NCI-H2029 treated with DMSO at 0.1 percent for 48 hours (cell line): ENCODE measurements at places on chromosomes 1 and 21.

GRCh38 chr1:189237008-189237407, 1240.7 kb downstream of the BRINP3 start:
- DNase-seq, result peak; percentile 38

- no peak for DNase-seq
Observed at GRCh38 chr1:206442101-206442500, 28.2 kb upstream of the IKBKE start.

- no peak for DNase-seq
Observed at GRCh38 chr1:30039354-30040080, 683.9 kb downstream of the MATN1 start.

DNA sequence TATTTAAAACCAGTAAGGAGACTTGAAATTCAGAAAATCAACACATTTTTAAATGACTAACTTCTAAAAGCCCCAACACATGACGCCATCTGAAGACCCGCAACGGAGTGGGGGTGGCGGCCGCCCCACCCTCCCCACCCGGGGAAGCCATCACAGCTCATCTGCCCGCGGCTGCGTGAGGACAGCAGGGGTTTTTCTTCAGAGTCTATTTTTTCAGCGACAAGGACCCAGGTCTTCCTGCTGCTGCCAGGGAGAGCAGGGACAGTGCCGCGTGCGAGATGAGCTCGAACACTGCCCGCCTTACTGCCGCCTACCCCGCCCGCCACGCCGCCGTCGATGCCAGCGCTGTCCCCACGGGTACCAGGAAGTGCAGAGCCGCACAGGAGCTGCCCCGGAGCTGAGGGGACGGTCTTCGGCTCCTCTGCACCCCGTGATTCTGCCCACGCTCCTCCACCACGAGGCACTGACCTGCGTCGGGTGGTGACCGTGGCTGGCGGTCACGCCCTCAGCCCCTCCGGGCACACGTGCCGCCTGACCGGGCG, 79.0 kb downstream of the SKI start:
- DNase-seq, result no peak

DNA sequence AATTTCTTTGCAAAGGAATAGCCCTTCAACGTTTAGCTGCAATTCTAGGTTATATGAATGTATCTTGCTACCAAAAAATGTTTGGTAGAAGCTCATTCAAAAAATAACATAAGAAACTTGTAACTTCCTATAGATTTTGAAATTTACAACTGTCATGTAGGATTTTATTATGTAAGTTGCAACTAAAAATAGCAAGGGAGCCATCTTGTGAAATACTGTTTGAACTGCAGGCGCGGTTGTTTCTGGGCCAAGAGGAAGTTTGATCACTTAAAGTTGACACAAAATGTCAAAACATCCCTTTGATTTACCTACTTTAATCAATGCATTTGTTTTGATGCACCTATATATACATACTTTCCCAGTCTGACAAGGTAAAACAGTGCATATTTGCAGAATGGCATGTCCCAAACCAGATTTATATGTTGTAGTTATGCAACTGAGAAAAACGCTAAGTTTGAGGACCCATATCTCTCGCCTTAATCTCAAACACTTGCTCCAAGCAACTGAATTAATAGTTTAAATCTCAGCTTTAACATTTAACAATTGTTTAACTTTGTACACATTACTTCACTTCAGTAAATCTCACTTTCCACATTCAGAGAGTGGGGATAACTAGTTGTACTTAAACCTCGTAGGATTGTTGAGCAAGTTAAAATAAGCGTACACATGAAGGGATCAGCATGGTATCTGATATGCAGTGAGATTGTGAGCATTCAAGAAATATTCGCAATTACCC, 63.9 kb downstream of the KCNK2 start:
- no peak for DNase-seq

GRCh38 chr1:98797506-98797905, 136.0 kb downstream of the SNX7 start:
- no peak for DNase-seq

- no peak for DNase-seq
Observed at GRCh38 chr21:45854690-45855247, 126.8 kb upstream of the COL6A1 start.

GRCh38 chr1:18288722-18289121, 181.1 kb downstream of the IGSF21 start:
- DNase-seq, result peak; percentile 40

- no peak for DNase-seq
Observed at GRCh38 chr1:227712648-227713047, 22.5 kb downstream of the JMJD4 start.

GRCh38 chr21:36194024-36194423, 37.4 kb downstream of the DOP1B start:
- peak; percentile 44 for DNase-seq

DNA sequence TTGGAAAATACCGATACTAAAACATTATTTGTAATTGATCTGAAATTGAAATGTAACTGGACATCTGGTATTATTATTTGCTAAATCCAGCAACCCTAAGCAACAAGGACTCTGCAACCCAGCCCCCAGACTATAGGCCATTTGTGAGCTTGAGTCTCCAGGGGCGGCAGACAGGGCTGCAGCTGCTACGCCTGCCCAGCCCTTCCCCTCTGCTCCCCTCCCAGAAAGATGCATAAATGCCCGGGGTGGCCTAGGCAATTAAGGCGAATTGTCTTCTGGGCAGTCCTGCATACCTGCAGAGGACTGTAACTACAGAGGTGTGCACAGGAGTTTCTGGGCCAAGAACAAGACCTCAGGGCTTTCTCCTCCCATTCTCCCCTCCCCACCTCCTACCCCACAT, 41.2 kb upstream of the LBR start:
- no peak for DNase-seq

- no peak for DNase-seq
Observed at GRCh38 chr1:206082831-206083695, 30.1 kb downstream of the RHEX start.

DNA sequence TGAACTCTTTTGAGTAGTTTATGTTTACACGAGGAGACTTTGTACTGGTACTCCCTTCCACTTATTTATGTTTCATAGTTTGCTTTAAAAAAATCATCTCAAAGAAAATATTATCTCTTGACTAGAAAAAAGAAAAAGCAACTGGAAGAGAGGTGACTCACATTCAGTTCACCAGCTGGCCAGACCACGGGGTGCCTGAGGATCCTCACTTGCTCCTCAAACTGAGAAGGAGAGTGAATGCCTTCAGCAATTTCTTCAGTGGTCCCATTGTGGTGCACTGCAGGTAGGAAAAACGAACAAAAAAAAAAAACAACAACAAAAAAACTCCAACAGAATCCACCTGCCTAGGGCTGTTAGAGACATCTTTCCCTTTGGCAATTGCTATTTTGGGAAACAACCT, 102.9 kb downstream of the PTPRC start:
- DNase-seq, result no peak

DNA sequence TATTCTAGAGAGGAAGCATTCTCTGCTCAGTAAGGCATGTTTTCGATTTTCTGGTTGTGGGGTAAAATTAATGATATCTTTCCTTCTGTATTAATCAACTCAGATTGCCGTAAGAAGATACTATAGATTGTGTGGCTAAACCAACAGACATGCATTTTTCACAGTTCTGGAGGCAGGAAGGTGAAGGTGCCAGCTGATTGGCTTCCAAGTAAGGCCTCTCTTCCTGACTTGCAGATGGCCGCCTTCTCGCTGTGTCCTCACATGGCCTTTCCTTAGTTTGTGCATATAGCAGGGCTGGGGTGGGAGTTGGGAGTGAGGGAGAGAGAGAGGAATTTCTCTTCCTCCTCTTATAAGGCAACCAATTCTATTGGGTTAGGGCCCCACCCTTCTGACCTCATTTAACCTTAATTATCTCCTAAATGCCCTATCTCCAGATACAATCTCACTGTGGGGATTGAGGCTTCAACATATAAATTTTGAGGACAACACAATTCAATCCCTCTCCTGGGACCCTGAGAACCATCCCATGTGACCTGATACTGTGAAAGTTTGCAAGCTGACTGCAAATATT, 52.3 kb upstream of the MRPS6 start:
- no peak for DNase-seq

DNA sequence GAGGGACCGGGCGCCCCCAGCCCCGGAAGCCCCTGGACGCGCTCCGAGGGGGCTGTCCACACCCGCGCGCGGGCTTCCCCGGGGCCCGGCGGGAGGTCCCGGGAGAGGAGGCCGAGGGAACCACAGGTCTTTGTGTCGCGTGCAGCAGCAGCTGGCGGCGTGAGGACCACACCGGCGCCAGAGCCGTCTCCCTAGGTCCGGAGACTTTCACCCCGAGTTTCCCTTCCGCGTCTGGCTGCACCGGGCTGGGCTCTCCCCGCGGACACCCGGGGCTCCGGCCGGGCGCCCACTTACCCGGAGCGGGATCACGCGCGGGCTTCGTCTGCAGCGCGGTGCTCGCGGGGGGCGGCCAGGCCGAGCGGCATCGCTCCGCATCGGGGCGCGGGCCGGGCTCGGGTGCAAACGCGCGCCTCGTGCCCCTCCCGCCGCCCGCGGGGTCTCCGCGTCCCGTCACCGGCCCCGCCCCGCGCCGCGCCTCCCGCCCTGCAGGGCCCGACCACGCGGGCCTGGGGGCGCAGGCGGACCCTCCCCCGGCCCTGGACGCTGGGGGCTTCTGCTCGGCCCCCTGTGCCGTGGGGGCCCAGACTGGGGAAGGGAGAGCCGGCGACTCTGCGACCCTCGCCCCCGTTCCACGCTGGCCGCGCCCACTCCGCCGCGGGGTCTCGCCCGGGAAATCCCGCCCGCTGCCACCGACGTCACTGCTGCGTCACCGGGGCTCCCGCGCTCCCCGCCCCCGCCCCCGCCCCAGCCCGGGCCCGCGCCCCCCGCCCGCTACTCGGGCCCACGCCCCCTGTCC, at the start of gene GNG4:
Gene GNG4, minus strand, starts transcription at position 417 of the 796 bp plus-strand sequence. CDS start 65,946 bp downstream, outside the sequence.
- DNase-seq, result no peak

GRCh38 chr1:44086692-44087474, 31.7 kb upstream of the KLF17 start:
- peak; percentile 28 for DNase-seq

DNA sequence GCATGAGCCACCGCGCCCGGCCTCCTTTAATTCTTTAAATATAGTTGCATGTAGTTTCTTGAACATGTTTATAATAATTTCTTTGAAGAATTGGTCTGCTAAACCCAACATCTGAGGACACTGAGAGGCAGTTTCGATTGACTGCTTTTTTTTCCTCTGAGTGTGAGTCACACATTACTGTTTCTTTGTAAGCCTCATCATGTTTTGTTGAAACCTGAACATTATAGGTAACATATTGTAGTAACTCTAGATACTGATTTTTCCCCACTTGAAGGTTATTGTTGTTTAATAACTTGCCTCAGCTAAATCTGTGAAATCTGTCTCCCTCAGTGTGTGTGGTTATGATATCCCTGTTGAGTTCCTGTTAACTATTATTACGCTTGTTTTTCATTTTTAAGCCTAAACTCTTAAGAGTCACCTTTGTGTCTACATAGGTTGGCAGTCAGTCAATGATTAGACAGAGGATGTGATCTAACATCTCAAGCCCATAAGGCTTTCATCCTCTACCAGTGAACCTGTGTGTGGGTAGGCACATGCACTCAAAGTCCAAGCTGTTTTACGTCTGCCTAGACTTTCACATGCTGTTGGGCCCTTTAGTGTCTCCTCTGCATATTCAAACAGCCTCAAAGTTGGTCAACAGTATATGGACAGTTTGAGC, 155.5 kb downstream of the KCNH1 start:
- no peak for DNase-seq

GRCh38 chr1:51569284-51570062, 47.4 kb upstream of the OSBPL9 start:
- DNase-seq, result peak; percentile 18

DNA sequence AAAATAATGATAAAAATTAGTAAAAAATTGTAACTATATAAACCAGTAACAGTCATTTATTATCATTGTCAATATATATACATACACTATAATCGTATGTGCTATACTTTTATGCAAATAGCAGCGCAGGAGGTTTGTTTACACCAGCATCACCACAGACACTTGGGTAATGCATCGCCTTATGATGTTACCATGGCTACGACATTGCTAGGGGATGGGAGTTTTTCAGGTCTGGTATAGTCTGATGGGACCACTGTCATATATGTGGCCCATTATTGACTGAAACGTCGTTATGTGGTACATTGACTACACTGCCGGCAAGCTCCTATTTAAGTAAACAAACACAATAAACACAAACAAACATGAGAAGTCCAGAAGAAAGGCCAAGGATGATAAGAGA, 45.6 kb downstream of the KCNK1 start:
- no peak for DNase-seq

GRCh38 chr1:92934395-92935378, 26.6 kb downstream of the DIPK1A start:
- peak; percentile 92 for DNase-seq

- peak; percentile 30 for DNase-seq
Observed at GRCh38 chr1:236495467-236496112, 28.2 kb upstream of the LGALS8 start.

GRCh38 chr1:201565771-201566528, 27.0 kb downstream of the NAV1 start:
- no peak for DNase-seq

DNA sequence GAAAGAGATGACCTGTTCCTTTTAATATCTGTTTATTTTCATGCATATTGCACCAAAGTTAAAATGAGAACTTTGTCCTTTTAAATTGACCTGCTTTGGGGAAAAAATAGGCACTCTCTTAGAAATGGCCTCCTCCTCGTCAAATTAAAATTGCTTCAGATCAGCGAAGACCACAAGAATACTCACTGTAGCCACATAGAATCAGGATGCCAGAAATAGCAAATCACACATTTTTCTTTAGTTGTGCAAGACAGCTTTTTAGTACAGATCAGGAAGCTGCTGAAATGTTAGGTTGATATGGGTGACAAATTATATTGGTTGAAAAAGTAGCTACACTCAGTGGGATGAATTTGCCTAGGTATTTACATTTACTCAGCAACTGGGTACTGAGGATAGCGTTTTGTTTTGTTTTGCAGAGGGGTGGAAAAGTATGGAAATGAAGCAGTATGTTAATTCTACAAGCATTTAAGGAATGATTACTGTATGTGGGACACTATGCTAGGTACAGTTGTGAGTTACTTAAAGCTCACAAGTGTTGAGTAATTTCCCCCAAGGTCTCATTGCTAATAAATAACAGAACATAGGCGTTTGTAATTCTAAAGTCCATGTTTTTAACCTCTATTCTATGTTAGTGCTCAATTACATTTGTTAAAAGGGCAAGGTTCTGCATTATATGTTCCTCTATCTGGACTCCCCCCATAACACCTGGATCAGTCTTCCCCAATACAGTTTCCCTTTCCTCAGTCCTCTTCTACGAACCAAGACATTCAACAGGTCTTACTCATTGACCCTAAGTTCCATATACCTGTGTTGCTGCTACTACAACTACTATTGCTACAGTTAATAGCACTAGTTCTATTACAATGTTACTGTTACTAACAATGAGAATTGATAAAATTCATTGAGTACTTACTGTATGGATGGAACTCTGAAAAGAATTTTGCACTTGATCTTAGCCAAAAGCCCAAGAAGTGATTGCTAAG, 99.4 kb upstream of the S1PR1 start:
- no peak for DNase-seq

- DNase-seq, result no peak
Observed at GRCh38 chr1:14980621-14981218, 172.8 kb upstream of the TMEM51 start.
